ENCODE measurements at places on chromosomes 3 and 15.

DNA sequence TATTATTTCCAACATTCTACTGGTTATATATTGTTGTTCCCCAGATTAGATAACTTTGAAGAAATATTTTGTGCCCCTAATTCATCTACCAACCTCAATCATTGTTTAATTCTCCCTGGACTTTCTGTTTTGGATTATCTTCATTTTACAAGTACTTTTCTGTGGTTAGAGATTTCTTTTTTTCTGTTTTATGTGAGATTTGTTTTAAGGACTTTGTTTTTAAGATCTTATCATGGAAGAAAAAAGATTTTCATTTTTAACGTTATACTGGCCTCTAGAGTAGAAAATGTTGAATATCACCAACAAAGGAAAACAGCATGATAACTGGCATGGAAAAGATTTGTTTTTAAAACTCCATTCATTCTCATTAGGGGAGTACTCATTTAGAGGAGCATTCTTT is 210.9 kb upstream of the KCNMB2 start:
- DNase-seq = no peak

DNA sequence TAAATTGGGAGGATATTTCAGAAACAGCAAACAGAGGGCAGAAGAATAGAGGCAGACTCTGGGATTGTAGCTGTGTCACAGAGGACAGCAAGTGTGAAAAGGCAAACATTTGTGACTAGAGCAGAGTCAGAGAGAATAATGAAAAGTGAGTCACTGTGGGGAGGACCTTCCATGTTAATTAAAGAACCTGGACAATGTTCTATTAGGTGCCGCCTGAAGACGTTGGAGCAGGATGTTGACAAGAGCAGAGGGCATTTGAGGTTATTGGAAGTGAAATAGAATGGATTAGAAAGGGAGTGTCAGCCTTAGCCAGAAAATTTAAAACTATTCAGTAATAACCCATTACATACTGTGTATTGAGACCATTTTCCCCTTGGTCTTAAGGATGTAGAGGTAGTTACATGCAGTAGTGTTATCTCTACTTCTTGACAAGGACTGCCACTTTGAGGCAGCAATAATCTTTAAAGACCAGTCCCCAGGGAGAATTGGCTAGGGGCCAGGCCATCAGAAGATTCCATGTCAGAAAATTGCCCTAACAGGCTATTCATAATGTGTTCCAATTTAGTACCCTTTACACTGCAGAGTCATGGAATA is 5.8 kb downstream of the ACKR2 start:
- DNase-seq = no peak

DNA sequence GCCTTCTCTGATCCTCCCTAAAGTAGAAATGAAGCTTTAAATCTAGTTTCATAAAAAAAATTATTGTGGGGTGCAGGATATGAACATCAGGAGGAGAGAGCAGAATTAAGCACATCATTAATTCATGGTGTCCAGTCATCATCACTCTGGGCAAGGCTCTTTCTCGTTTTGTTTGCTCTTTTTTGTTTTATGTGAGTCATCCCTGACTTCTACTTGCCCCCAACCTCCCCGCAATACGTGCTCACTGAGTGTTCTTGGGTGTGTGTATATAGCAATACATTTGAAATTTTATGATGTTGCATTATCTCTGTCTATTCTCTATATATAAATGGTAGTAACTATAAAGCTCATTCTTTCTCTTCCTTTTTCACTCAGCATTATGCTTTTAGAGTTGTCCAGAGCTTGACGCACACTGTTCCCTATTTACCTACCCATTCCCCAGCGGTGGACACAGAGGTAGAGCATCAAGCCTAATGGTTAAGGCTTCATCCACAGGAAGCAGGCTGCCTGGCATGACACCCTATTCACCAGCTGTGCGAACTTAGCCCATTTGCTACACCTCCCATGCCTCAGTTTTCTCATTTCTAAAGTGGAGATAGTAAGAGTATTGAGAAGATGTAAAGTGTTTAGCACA is 72.3 kb downstream of the CD200R1L start:
- DNase-seq = no peak

- no peak for DNase-seq
These were observed 57.2 kb upstream of the RGMA start for GRCh38 chr15:93146196-93146595.

GRCh38 chr3:114627770-114628169 is 333.9 kb downstream of the TIGIT start:
- no peak for DNase-seq

DNA sequence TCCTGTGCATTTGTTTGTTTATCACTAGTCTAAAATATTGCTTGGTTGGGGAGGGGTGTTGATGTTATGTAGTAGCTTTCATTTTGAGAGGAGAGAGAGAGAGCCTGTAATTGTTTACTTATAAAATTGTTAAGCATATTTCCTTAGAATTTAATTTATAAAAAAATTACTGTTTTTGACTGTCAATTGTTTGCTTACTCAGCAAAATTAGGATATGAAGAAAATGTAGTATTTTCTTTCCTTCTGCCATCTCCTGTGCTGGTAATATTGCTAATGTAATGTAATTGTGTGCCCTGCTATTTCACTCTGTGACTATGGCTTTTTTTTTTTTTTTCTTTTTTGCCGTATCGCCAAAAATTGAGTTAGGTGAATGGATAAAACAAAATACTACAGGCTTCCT is 3.5 kb downstream of the U2SURP start:
- no peak for DNase-seq

DNA sequence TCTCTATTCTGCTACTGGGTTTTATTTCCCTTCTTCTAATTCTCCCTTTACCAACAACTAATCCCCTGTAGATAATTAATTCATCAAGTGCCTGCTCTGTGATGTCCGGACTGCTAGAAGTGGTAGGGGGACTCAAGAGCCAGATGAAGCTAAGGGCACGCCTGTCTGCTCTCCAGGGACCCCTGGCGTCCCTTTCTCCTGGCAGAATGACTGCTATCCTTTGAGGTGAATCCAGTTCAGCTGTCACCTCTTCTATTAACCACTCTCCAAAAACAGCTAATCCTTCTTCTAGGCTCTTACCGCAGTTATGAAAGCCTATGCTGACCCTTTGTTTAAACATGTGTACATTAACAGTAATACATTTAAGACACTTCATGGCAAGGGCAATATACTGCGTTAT is 1.4 kb upstream of the CHRNA7 start:
- DNase-seq = no peak

- no peak for DNase-seq
These were observed 16.3 kb upstream of the GATM start for GRCh38 chr15:45394681-45395080.

DNA sequence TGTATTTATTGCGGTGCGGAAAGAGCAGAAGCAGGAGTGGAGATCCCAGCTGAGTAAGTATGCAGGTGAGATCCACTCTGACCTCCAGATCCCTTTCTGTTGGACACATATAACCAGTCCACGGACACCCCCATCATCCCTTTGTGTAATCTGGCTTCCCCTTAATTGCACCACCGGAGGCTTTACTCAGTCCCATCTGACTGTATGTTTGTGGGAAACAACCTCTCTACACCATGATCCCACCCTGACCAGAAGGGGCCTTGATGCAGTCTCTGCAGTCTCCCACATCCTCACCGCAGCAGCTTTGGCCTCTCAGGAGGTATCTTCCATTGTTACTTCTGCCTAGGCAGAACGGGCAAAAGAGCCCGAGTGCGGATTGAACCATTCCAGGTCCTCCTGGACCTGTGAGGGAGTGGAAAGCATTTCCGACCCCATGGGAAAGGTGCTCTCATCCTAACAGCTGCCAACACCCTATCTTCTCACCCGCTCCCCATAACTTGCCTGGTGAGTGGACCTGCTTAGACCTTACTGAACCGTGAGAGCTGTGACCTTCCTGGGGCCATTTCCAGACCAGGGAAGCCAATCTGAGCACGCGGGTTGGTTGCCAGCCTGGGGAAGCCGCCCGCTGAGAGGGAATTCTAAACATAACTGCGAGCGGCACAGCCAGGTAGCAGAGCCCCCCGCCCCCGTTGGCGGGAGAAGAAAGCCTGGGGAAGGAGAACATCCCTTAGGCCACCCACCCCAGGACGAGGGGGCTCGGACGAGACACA is 1.1 kb downstream of the SLCO2A1 start:
- no peak for DNase-seq

GRCh38 chr15:29133321-29133720 is 136.3 kb downstream of the NSMCE3 start:
- no peak for DNase-seq

DNA sequence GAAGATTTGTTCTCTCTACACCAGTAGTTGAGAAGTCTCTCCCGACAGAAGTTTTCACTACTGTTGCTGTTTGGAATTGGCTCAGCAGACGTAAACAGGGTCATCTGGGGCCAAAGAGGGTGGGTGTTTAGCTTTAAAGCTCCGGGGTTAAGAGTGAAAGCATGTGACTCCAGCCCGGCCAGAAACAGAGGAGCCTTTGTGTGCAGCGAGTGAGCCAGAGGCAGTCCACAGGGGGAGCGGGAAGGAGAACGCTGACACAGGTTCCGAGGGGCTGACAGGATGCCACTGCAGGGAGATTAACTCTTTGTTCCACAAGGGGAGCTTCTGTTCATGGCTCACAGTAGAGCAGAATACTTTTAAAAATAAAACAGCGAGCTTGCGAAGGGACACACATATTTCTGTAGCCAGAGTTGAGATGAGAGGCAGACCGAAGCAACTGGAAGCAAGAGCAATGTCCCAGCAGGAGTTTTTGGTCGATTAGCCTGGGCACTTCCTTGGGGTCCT is 26.9 kb downstream of the BMF start:
- DNase-seq = no peak

- no peak for DNase-seq
These were observed 2.8 kb downstream of the GPD1L start for GRCh38 chr3:32109256-32109655.

- no peak for DNase-seq
These were observed 39.7 kb downstream of the ARHGEF3 start for GRCh38 chr3:56761887-56762651.

DNA sequence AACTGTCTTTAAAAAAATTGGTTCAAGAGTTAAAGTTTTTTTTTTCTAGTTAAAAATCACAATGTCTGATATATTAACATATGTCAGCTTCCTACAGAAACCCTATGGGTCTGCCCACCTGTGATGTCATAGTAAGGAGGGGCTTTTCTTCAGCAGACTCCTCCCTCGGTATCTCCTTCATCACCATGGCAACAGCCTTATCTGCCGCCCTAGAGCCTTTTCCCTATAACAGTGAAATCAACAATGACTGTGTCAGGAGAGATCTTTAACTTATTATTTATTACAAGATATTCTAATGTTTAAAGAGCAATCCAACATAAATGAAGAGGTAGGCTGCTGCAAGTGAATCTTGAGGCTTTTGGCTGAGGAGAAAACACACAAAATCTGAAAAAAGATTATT is 138.7 kb downstream of the PEX5L start:
- no peak for DNase-seq

GRCh38 chr3:194945508-194945907 is 259.8 kb downstream of the FAM43A start:
- DNase-seq = no peak

- peak; percentile 6 for DNase-seq
These were observed 5.3 kb downstream of the TUBGCP4 start for GRCh38 chr15:43376017-43376705.

DNA sequence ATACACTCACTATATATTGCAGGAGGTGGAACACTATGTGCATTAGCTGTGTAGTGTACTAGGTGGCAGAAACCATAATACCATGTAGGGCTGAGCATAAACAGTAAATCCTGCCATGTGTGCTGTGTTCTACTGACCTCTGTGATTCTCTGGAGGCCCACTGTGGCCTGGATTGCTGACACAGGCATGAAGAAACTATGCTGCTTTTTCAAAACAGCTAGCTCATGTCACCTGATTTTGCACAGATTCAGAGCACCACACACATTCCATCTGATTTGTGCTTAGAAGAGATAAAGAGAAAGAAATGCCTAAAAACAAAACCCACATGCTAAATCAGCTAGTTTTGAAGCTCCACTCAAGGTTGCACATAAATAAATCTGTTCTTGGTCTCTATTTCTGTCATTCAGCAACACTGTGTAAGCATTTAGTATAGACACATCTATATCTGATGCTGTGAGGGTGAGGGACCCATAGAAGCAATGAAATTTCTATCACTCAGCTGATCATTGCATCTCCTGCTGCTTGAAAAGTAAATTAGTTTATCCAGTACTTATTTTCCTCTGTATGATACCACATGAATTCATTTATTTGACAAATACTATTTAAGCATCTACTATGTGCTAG is 1007.7 kb upstream of the SEMA6D start:
- DNase-seq = no peak

GRCh38 chr15:63832620-63833019 is 1.1 kb downstream of the HERC1 start:
- no peak for DNase-seq

DNA sequence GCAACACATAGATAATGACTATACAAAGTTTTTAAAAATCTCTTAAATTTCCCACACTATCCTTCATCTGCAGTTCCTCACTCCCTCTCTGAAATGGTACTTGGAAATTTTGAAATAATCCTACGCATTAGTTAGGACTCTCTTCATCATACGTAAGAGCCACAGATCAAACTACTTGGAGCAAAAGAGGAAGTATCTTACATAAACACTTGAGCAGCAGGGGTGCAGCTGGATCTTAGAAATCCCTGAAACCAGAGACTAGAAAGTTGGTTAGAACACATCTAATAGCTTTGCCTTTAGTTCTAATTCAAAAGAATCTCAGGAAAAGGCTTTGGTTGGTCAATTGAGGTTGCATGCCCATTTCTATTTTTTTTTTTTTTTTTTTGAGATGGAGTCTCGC is 38.8 kb upstream of the ZNF445 start:
- DNase-seq = no peak

DNA sequence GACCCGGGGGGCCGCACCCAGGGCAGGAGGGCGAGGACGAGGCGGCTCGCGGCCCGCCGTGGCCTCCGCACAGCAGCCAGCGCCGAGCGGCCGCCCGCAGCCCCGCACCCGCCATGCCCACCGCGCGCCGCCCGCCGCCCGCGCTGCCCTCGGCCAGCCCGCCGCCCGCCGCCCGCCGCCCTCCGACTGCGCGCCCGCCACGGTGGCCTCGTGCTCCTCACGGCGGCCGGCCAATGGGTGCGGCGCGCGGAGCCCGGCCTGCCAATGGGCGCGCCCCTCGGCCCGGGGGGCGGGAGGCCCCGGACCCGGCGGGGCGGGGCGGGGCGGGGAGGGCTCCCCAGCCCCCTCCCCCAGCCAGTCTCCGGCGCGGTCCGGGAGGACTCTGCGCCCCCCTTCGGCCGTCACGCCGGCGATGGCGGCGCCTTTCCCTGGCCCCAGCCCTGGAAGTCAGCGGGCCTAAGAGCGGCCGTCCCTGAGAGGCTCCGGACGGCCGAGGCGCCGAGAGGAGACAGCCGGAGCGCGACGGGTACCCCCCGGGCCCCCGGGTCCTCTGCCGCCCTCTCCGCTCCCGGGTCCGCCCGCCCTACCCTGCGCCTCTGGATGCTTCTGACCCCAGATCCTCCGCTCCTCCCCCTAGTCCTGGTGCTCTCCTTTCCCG is at the start of gene NT5DC2:
Gene NT5DC2 (minus strand): TSS at position 235 of the 658 bp plus-strand sequence. CDS start 120 bp downstream, at position 115.
- peak; percentile 53 for DNase-seq
